Fibroblast of skin of right quadriceps (primary cell): ENCODE measurements at places on chromosomes 7 and 10.

DNA sequence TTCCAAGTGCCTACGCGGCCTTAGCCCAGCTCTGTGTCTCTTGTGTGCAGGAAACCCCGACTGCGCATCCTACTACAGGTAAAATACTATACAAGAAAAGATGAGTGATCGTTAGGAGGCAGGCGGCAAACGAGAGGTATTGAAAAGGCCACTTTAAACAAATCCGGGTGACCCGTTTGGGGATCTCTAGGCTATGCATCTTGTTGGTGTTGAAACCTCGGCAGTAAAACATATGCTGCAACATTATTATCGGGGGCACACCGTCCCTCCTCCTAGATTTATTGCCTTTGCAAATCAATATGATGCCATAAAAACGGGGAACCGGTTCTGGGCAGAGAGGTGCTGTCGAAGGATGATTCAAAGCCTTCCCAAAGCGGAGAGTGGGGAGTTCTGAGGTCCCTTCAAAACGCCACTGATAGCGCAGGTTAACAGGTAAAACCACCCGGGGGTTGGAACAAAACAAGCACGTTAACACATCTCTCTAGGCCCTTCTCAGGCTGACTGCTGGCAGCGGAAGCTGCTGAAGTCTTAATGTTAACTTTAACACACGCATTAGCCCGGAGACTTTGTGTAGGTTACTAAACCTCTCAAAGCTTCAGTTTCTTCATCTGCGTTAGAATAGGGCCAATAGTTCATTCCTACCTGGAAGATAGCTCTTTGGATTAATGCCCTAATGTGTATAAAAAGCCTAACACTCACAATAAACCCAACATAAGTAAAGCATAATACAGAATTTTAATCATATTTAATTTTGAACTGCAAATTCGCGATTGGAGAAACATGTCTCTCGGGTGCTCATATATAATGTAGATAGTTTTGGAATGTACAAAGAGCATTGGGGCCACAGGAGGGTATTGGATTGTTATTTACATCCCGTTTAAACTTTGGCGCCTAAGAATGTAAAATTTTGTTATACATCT is 2.6 kb upstream of the TBX20 start:
- DNase-seq = no peak

DNA sequence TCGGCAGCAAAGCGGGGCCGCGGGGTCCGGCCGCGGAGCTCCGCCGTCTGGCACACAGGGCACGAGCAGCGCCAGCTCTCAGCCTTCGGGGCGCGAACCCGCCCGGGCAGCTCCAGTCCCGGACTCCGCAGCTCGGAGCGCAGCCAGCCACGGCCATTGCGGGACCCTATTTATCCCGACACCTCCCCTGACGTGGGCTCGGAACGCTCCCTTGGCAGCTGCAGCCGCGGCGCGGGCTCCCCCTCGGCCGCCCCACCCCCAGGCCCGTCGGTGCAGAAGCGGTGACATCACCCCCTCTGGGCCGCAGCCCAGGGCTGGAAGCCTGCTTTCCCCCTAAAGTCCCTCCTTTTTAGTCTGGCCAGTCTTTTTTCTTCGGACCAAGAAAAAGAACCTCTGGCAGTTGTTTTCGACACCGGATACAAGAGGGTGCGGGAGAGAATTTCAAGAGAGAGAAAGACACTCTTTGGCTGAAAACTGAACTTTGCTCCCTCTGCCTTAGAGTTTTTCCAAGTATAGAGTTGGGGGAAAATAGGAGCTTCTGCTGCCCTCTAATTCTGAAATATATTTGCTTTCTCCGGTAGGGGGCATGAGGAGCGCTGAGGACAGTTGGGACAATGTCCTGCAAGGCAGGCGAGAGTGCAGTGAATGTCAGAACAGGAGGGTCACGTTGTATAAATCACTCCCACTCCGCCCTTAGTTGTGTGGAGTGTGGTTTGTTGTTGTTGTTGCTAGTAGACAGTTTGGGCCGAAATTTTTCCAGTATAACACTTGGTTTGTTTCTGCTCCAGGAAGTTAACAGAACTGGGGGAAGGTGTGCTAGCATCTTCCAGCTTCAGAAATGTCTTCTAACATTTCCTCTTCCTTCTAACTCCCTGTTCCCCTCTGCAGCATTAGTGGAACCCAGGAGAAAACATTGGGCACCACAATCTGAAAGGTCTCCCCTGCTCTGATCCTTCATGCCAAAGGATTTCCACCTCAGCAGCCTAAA is at the start of gene SFRP4:
Gene SFRP4, minus strand, starts transcription at position 145 of the 988 bp plus-strand sequence. CDS start 280 bp downstream, outside the sequence.
- peak; percentile 41 for DNase-seq

GRCh38 chr10:3022027-3022426 is 45.3 kb upstream of the PFKP start:
- DNase-seq = no peak

GRCh38 chr7:158204453-158204852 is 383.2 kb downstream of the PTPRN2 start:
- DNase-seq = no peak

GRCh38 chr10:63700631-63701156 is 179.5 kb downstream of the REEP3 start:
- peak; percentile 65 for DNase-seq

DNA sequence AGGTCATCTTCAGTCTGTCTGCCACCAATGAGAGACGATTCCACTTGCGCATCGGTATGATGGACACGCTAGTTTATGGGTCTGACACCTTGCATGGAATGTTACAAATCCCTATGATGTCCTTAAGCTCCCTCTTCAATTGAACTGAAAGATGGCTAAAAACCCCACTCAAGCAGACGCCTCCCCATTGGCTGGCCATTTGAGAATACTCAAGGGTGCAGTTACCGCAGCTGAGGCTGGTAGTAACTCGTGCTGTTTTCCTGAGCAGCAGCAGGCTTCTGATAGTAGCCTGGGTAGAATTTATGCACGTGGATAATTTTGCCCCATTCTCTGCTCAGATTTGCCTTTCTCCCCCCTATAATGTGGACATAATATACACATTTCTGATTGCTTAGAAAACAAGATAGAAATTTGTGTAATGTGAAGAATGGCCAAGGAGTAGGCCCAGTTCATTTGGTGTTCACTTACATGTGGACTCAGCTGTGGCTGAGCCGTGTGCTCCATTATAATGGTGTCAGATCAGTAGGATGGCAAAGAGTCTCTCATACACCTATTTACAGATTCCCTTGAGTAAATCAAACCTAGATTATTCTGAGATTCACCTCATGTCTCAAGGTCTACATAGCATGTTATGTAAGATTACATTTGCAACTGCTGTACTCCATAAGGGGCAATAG is 142.8 kb downstream of the HIBADH start:
- DNase-seq = no peak

DNA sequence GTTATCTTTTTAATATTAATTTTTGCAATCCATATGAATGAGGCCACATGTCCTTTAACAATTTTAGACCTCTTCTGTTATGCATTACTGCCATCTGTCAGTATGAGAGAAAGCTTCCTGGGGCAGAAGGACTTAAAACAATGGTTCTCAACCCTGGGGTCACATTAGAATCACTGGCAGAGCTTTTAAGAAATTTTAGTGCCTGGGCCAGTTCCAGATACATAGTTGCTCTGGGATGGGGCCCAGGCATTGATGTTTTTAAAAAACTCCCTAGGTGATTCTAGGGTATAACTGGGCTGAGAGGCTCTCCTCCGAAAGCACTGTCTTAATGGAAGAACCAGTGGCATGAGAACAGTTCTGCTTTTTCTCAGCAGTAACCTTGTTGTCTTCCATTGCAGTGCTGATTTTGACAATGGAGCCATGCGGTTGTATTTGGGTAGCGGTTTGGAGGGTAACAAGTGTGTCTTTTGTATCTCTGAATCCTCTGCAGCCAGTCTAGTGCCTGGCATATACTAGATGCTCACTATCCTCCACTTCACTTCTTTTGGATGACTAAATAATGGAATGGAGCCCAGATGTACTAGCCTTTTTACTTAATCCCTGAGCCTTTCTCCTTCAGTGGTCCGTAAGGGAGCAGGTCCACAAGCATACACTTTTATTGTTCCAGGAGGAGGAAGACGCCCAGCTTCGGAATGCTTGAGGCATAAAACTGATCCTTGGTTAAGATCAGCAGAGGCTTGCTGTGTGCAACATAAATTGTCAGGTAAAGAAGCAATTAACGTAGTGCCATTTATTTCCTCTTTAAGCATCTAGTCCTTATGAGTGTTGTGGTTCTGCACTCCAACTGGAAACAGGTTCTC is 227.1 kb downstream of the AUTS2 start:
- peak; percentile 19 for DNase-seq
